Left ventricle myocardium inferior (tissue), 1 donor: ENCODE measurements at places on chromosomes 6 and 20. TPM values are rescaled to one million over a fixed set of nuclear protein-coding genes. Genes with fewer than 3 reads are reported as not detected.

DNA sequence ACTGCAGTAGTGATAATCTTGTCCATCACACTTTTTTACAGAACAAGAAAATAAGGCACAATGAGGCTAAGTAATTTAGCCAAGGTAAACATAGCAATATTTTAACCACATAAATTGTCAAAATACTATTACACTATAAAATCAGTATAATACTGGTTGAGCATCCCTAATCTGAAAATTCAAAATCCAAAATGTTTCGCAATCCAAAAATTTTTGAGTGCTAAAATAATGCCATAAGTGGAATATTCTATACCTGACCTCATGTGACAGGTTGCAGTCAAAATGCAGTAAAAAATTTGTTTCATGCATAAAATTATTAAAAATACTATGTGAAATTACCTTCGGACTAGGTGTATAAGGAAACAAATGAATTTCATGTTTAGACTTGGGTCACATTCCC lies 101.5 kb downstream of the PDSS2 start:
- DNase-seq: no peak
- no peaks in the 10 kb centered on the region for H3K27me3 ChIP-seq
- peaks cover 7% of the 10 kb centered on the region for H3K36me3 ChIP-seq
- H3K4me1 ChIP-seq: peaks cover 15% of the 10 kb centered on the region
- H3K27ac ChIP-seq: no peak overlapping the region
- no peak overlapping the region for H3K4me3 ChIP-seq

- H3K36me3 ChIP-seq: no peaks in the 10 kb centered on the region
- no peaks in the 10 kb centered on the region for H3K4me1 ChIP-seq
- peaks cover 31% of the 10 kb centered on the region for H3K27me3 ChIP-seq
- no peak overlapping the region for H3K4me3 ChIP-seq
- no peak overlapping the region for H3K27ac ChIP-seq
- DNase-seq: no peak
Measured at GRCh38 chr20:19423097-19423899, 210.9 kb downstream of the SLC24A3 start.

DNA sequence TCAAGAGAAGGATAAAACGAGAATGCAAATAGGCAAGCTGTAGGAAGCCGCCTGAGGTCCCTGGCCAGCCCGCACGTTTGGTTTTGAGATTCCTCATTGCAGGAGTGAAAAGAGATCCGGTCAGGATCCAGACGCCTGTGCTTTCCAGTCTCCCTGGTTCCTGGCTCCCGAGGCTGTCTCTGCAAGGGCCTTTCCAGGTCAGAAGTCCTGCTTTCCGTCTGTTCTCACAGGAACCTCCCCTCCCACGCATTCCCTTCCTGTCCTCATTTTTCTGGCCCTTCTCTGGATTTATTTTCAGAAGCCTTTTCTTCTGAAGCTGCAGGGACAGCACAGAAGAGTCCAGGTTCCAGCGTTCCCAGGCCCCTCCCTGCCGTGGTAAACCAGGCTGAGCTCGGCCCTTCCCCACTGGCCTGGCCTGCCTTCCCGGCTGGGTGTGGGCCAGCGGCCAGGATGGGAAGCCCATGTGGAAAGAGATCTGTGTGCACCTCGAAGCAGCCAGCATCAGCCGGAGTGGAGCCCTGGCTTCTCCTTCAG lies 54.0 kb downstream of the TMEM242 start:
- H3K27ac ChIP-seq: peak overlapping the region; percentile 90
- H3K27me3 ChIP-seq: no peaks in the 10 kb centered on the region
- peak overlapping the region; percentile 17 for H3K4me3 ChIP-seq
- peak; percentile 81 for DNase-seq
- peaks cover 38% of the 10 kb centered on the region for H3K4me1 ChIP-seq
- H3K36me3 ChIP-seq: no peaks in the 10 kb centered on the region

DNA sequence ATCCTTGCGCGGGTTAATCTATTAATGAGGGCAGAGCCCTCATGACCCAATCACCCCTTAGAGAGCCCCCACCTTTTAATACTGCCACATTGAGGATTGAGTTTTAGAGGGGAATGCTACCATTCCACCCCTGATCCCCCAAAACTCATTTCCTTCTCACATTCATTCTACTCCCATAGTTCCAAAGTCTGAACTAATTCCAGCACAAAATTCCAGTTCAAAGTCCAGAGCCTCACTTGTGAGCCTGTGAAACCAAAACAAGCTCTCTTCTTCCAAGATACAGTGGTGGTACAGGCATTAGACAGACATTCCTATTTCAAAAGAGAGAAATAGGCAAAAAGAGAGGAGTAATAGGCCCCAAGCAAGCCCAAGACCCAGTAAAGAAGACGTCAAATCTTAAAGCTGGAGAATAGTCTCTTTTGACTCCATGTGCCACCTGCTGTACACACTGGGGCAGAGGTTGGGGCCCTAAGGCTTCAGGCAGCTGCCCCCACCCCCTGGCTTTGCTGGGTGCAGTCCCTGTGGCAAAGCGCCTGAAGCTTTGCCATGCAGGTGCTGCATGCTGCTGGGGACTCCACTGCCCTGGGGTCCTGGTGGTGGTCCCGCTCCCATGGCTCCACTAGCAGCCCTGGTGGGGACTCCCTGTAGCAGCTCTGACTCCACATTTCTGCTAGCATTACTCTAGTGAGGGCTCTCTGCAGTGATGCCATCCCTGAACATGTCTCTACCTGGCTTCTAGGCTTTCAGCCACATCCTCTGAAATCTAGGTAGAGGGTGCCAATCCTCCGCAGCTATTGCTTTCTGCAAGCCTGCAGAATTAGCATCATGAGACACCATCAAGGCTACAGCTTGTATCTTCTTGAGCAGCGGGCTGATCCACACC lies 41.3 kb downstream of the RSPH3 start:
- H3K4me3 ChIP-seq: no peak overlapping the region
- H3K27ac ChIP-seq: no peak overlapping the region
- DNase-seq: no peak
- no peaks in the 10 kb centered on the region for H3K27me3 ChIP-seq
- no peaks in the 10 kb centered on the region for H3K36me3 ChIP-seq

- no peaks in the 10 kb centered on the region for H3K27me3 ChIP-seq
- no peak overlapping the region for H3K27ac ChIP-seq
- peaks cover 53% of the 10 kb centered on the region for H3K36me3 ChIP-seq
Measured at GRCh38 chr6:139174961-139175360, 40.1 kb downstream of the HECA start.

DNA sequence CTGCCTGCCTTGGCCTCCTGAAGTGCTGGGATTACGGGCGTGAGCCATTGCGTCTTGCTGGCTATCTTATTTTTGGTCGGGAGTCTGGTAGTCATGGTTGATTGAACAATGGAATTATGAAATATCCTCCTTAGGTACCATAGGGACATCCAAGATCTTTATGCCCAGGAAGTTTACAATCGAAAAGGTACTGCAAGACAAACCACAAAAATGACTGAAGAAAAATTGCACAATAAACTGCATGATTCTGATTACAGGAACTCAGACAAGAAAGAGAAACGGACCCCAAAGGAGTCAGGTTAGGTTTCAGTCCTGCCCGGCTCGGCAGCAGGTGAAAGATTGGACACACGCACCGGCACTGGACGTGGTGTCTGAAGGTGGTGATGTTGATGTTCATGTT lies 5.3 kb downstream of the SLC26A8 start:
- H3K4me1 ChIP-seq: peaks cover under 1% of the 10 kb centered on the region
- no peak for DNase-seq

- peaks cover 29% of the 10 kb centered on the region for H3K4me1 ChIP-seq
- DNase-seq: no peak
- H3K27ac ChIP-seq: no peak overlapping the region
- H3K27me3 ChIP-seq: no peaks in the 10 kb centered on the region
Measured at GRCh38 chr6:128463942-128464341, 56.5 kb downstream of the PTPRK start.

DNA sequence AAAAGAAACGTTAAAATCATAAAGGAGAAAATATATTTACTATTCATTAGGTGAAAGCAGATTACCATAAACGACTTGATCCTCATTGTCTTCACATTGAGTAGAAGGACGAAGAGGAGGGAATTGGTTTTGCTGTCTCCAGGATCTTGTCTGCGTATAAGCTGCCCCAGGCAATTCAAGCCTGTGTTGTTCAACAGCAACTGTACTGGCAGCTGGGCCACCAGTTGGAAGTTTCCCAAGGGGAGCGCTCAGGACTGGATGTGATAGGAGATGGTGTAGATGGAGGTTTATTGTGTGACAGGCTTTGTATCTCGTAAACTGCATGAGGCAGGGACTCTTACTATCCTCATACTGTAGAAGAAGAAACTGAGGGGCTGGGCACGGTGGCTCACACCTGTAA lies 3.9 kb upstream of the FANCE start:
- no peaks in the 10 kb centered on the region for H3K27me3 ChIP-seq
- H3K36me3 ChIP-seq: no peaks in the 10 kb centered on the region
- no peak overlapping the region for H3K4me3 ChIP-seq
- no peak overlapping the region for H3K27ac ChIP-seq

DNA sequence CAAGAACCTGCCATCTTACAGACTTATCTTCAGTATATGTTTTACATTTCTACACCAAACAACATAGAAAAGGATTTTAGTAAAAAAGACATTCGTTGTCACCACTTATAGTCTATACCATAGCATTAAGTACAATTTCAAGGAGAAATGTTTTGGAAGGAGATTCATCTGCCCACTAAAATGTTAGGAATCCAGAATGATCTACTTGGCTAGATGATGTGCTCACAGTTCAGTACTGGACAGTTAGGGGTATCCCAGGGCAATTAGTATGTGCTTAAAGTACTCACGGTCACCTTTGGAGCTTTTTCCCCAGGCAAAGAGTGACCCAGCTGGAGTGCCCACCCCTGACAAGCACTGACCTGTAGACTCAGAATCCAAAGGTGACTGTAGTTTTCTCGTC lies 222.9 kb downstream of the SLC24A3 start:
- no peak for DNase-seq
- no peaks in the 10 kb centered on the region for H3K4me1 ChIP-seq
- no peak overlapping the region for H3K4me3 ChIP-seq

- no peaks in the 10 kb centered on the region for H3K36me3 ChIP-seq
- no peak overlapping the region for H3K4me3 ChIP-seq
- no peaks in the 10 kb centered on the region for H3K4me1 ChIP-seq
- no peak overlapping the region for H3K27ac ChIP-seq
Measured at GRCh38 chr20:19508449-19508848, 249.6 kb upstream of the RIN2 start.

- DNase-seq: no peak
- H3K36me3 ChIP-seq: no peaks in the 10 kb centered on the region
- H3K4me3 ChIP-seq: no peak overlapping the region
- peaks cover 16% of the 10 kb centered on the region for H3K4me1 ChIP-seq
Measured at GRCh38 chr20:16615199-16615598, 42.0 kb upstream of the KIF16B start.

DNA sequence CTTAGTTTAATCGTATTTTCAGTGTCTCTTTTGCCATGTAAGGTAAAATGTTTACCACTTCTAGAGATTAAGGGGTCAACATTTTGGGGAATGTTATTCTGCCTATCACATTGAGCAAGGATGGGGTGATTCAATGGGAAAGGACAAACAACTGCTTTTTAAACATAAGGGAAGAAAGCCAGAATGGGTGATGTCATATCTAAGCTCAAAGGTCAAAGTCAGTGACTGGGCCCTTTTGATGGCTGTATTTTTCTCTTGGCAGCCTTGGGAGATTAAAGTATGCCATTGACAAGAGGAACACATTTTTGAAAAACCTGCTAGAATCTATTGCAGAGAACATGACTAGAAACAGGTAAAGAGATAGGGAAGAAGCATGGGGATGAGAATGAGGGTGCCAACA lies 477.3 kb upstream of the IRAK1BP1 start:
- no peak overlapping the region for H3K27ac ChIP-seq
- no peak overlapping the region for H3K4me3 ChIP-seq
- no peak for DNase-seq
- H3K36me3 ChIP-seq: no peaks in the 10 kb centered on the region

ID1 gene
- total RNA-seq: 91.5 TPM

SRMS gene
- total RNA-seq: not detected

SCUBE3 gene
- 8.8 TPM for total RNA-seq

CTCFL gene
- not detected for total RNA-seq

WFDC9 gene
- not detected for total RNA-seq

PHACTR1 gene
- 85.9 TPM for total RNA-seq

CLPSL2 gene
- not detected for total RNA-seq

TP53RK gene
- total RNA-seq: 6.0 TPM

GABRR2 gene
- 0.69 TPM for total RNA-seq

HDGFL1 gene
- not detected for total RNA-seq
